ENCODE measurements at places on chromosomes 3 and 15.

DNA sequence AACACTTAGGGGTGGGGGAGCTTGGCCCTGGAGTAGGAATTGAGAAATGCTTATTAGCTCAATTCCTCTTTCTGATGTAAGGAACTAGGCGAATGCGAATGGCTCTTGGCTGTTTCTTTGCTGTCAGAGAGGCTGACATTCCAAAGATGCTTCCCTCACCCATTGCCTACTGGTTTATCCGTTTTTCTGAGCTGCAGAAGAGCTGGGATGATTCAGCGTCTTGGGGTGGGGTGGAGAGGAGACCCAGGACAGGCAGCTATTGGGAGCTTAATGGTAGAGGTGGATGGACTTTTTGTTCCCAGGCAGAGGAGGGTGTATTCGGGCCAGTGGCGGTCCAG, 9.8 kb downstream of the PLEKHO2 start:
- no peak for DNase-seq

- no peak for DNase-seq
Observed at GRCh38 chr3:176650478-176650877, 546.8 kb downstream of the TBL1XR1 start.

- DNase-seq: no peak
Observed at GRCh38 chr3:49718858-49719213, 648 bp downstream of the AMIGO3 start.

DNA sequence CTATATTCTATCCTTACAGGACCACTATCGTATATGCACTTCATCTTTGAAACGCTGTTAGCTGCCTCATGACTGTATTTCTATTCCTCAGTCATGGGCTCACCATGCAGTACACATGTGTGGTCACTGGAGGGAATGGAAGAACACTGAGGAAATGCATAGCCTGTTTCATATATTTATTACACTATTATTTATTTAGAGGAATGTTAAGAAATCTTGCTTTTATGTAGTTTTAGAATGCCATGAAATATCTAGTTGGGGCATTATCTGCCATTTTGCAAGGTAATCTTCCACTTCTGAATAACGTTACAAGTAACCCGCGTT, 155.7 kb downstream of the IGF1R start:
- DNase-seq: no peak

DNA sequence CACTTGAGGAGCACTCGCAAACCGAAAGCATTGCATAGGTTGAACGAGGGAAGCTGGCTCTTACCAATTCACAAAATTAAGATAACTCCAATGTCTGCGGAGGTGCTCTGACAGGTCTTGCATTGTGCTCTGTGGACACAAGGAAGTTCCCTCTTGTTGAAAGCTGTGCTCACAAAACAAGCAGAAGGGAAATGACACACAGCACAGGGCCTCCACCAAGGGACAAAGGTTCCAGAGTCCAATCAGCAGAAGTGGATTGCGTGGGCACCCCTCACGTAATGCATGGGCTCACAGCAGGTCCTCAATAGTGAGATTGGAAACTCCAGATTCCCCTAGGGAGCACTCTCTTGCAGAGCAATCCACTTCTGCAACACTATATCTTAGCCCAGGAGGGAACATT, 89.9 kb downstream of the ATP10A start:
- DNase-seq: no peak

GRCh38 chr3:49839193-49839809, 17.1 kb downstream of the TRAIP start:
- DNase-seq: peak; percentile 89

DNA sequence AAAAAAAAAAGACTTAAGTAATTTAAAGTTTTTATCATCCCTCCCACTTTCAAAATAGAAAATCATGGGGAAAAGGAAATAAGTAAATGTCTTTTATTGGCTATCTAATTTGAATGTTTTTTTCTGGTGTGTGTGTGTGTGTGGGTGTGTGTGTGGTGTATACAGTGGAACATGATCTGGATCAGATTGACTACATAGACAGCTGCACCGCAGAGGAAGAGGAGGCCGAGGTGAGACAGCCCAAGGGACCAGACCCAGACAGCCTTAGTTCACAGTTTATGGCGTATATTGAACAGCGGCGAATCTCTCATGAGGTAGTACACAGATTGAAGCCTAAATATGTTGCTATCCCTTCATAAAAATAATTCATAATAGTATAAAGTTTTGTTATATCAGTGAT, 44.5 kb downstream of the LRCH3 start:
- DNase-seq: peak; percentile 22

DNA sequence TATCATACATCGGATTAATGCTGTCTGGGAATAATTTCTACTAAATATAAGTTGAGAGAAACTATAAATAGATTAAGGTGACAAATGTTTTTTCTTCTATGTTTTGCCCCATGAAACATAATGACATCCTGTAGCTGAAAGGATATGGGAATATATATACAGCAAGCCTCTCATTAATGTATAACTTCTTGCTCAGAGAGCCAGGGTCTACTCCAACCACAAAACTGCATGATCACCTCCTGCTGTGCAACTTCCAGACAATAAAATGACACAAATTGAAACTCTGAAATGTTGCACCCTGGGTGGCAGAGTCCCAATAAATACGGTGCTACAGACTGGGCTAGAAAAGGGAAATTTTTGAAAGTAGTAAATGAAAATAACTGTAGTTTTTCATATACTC, 571.9 kb upstream of the CBLB start:
- DNase-seq: no peak

DNA sequence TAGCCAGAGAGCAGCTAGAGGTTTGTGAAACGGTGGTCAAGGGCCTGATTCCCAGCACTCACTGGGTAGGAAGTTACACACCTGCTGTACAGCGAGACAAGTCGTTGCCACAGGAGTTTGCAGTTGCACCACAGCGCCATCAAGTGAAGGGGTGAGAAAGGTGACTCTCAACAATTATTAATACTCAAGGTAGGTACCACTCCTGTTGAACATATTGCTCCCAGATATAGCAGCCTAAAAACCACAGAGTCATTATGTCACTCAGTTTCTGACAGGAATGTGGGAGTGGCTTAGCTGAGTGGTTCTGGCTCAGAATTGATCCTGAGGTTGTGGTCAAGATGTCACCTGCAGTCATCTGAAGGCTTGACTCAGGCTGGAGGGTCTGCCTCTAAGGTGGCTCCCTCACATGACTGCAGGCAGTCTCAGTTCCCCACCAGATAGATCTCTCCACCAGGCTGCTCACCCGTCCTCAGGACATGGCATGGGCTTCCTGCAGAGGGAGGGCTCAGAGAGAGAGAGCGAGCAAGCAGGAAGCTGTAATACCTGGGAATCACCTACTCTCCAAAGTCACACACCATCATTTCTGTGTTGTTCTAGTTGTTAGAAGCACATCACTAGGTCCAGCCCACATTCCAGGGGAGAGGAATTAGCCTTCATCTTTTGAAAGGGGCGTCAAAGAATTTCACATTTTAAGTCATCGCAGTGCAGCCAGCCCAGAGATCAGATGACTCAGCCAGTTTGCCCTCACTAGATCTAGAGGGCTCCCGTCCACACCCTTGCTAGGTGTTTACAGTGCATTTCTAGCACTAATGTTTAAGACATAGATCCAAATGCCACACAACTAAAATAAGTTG, 17.0 kb upstream of the ANO10 start:
- DNase-seq: no peak

DNA sequence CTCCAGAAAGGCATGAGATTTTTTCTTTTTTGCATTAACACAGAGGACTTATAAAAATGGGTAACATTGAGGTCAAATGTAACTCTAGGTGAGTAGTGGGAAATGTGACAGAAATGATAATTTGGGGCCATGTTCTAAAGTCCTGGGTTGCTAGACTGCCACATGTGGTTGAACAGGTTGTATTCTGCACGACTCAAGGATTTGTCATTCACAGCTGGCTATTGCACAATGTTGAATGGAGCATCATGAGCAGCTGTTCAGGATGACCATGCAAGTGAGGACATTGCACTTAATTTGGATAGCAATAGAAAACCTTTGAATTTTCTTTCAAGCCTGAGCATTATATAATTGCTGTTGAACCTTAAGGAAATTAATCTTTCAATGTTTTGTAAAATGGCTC, 396.6 kb downstream of the NAALADL2 start:
- no peak for DNase-seq

- DNase-seq: no peak
Observed at GRCh38 chr15:52124270-52124880, 11.8 kb upstream of the BCL2L10 start.
